ENCODE measurements at places on chromosomes 11 and 22.

- DNase-seq, result no peak
These were observed 9.7 kb downstream of the PATE3 start for GRCh38 chr11:125797641-125798040.

GRCh38 chr11:41289408-41289807 lies 170.0 kb downstream of the LRRC4C start:
- DNase-seq, result no peak

DNA sequence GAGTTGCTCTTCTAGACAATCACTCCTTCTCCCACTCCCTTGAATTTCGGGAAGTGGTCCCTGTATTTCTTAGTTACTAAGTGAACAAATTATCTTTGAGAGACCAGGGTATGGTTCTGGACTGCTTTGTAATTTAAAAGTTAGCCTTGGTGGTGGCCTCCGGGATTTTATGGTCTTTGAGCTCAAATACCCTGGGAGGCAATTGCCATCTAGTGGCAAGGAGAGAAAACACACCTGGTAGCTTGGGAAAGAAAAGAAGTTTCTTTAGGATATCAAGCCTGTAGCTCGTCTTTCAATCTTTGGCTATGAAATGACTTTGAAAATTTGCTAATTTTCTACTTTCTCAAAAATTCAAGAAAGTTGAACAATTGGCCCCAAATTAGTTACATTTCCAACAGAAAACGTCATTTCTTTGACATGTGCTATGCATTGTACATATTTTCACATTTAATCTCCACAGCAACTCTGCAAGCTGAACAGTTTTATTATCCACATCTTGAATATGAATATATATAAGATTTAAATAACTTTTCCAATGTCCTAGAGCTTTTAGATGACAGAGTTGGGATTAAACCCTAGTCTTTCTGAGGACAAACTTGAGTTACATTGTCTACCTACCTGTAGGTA lies 39.1 kb downstream of the MMP27 start:
- peak; percentile 24 for DNase-seq

- no peak for DNase-seq
These were observed 83.9 kb downstream of the OR5AK2 start for GRCh38 chr11:57072640-57073039.

DNA sequence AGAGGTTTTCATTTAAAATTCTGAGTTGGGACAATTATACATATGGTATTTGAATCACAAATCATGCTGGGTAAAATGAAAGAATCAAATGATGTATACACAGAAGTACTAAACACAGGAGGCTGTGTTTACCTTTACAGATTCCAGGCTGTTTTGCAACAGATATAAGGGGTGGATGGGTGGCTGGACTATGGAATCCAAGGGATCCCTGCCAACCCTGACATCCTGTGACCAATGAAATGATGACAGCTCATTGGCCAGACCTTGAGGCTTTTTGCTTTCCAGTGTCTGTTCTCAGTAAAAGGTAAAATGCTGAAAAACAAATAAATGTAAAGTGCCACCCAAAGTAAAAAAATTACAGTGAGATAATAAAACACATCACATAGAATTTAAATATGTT lies 3.3 kb upstream of the DDI1 start:
- no peak for DNase-seq

DNA sequence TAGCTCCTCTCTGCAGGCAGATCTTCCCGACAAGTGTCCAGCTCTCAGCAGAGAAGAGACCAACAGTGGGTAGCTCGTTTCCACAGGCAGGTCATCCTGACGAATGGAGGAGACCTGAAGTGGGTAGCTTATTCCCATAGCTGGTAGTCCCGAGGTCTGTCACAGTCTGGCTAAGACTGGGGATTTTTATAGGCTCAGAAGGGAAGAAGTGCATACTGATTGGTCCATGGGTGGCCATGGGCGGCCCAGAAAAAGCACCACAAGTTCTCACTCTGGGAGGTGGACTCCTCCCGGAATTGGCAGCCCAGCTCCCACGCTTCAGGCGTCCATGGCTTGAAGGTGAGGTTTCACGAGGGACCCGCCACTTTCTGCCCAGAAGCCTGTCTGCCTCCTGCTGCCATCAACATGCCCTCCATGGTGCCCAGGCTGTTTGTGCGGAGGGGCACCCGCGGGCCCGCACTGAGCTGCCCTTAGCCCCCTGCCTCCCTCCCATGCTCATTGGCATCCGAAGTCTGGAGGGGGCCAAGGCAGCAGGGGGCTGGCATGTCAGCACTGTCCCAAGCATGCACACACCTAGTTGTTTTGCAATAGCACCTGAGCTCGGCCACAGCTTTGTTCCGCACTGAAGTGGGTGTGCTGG lies 9.9 kb upstream of the MAP6 start:
- DNase-seq, result no peak

GRCh38 chr11:16081382-16082094 lies 274.8 kb downstream of the SOX6 start:
- DNase-seq, result no peak

DNA sequence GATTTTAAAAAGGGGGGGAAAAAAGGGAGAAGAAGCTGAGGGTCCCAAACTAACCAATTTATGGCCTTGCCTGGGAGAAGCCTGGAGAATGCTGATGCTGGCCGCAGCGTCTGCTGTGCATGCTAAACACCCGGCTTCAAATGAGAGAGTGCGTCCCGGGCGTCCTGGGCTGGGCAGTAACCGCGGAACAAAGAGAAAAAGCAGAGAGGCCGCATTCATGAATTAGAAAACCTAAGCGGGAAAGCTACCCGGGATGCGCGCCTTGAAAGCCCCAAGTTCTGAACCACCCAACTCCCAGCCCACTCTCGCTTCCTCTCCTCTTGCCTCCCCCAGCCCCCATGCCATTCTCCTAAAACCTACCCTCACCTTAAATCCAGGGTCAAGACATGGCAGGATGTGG lies 6.5 kb downstream of the MN1 start:
- no peak for DNase-seq

DNA sequence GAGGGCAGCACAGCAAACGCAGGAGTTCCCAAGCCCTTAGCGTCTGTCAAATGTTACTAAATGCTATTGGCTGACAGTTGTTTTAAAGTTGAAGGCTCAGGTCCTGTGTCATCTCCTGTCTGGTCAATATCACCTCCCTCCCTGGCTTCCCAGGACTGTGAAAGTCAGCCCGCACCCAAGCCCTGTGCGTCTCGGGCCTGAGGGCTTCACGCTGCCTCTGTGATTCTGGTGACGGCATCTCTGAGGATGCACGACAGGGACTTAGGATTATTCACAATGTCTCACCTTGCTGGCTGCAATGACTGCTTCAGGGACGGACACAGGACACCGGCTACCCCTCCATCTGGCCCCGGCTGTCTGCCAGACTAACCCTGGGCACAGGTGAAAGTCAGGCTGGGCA lies 415.3 kb downstream of the CTTN start:
- no peak for DNase-seq

DNA sequence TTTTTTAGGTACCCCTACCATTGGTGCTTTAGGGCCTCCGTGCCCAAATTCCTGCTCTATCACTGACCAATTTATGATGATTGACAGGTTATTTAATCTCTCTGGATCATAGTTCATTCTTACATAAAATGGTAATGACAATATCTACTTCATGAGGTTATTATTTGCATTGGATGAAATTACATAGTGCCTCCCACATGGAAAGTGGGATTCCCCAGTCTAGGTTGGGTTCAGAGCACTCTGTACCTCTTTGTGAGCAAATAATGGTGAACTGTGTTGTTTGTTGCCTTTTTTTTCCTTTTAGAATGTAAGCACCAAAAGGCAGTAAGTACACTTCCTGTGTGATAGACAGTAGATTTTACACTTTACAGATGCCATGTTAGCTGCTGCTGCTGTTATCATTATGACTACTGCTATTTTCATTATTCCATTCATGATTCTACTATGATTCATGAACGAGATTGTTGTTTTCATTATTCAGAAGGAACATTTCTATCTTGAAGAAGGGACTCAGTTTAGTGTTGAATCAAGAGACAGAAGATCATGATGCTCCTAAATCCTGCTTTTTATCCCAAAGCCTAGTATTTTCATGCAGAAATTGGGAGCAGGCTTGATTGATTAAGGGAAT lies 100.8 kb downstream of the ALX4 start:
- DNase-seq, result no peak

DNA sequence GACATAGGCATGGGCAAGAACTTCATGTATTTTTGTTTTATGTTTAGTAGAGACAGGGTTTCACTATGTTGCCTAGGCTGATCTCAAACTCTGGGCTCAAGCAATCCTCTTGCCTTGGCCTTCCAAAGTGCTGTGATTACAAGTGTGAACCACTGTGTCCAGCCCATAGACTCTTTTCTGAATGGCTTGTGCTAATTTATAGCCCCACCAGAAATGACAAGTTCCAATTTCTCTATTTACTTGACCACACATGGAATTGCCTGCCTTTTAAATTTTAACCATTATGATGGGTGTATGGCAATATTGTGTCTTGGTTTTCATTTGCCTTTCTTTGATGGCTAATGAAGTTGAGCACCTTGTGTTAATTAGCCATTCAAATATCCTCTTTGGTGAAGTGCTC lies 85.8 kb upstream of the NECTIN1 start:
- DNase-seq, result no peak

- DNase-seq, result no peak
These were observed at the start of gene ADORA2A for GRCh38 chr22:24427500-24428164. Gene ADORA2A (plus strand): TSS chr22:24427599. CDS start chr22:24433405, 5,806 bp downstream.

All from WERI-Rb-1 (cell line).